Hepatocyte (in vitro differentiated cells): ENCODE measurements at places on chromosomes 2 and 18. TPM values are rescaled to one million over a fixed set of nuclear protein-coding genes. Genes with fewer than 3 reads are reported as not detected.

Gene STPG4
- 0.72 TPM in 1 of 2 replicates, not detected in the other for total RNA-seq

DNA sequence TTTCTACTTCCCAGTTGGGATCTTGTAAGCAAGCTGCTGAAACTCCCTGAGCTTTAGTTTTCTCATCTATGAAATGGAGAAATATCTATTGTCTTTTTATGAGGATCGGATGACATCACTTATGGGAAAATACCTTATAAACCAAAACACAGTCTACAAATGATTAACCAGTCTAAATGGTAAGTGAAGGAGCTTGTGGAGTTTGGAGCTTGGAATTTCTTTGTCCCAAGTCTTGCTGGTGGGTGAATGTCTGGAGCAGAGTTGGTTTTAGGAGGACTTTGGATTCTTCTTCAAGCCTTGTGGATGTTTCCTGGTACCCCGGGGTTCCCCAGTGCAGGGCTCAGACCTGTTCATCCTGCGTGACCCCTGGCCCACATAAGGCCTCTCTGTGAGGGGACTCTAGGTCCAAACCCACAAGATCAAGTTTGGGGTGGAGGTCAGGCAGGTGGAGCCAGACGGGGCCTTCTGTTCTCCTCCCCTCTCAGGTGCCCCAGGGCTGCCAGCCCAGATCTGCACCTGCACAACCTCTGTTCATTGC, 43.2 kb downstream of the FOSL2 start:
- H3K4me1 ChIP-seq, result peaks cover 21% of the 10 kb centered on the region
- no peaks in the 10 kb centered on the region for H3K27me3 ChIP-seq
- no peaks in the 10 kb centered on the region for H3K36me3 ChIP-seq
- H3K4me3 ChIP-seq, result no peak overlapping the region
- H3K27ac ChIP-seq, result peak overlapping the region; percentile 92

DNA sequence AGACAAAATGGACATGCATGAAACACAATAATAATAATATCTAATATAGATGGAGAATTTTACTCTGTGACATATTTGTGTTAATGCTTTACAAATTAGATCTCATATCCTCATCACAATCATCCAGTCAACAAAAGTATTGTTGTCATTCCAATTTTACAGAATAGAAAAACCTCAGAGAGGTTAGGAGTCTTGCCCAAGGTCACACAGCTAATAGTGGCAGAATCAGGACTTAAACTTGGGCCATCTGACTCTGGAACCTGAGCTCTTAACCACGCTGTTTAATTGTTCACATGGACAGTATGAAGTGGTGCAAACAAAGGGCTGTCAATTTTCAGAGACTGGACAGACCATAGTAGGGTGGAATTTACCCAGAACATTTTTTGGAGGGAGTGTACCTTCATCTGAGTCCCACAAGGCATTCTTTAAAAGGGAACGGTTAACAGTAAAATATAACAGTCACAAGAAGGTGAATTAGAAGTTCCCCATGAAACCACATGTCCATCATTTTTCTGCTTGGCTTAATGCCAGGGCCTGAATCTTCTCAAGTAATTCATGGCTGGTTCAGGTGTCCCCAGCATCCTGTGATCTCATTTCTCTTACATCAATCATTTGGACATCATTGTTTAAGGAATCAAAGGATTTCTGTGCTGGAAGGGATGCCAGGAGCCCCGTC, 35.4 kb upstream of the CCDC93 start:
- no peaks in the 10 kb centered on the region for H3K4me1 ChIP-seq
- no peaks in the 10 kb centered on the region for H3K36me3 ChIP-seq
- H3K4me3 ChIP-seq, result no peak overlapping the region

Gene RSAD2
- total RNA-seq, result 1.3 and 1.6 TPM in 2 replicates

Gene OTOS
- 0.50 TPM in 1 of 2 replicates, not detected in the other for total RNA-seq

Gene TBR1
- not detected in 2 replicates for total RNA-seq

- H3K27ac ChIP-seq, result no peak overlapping the region
- DNase-seq, result peak; percentile 48
- no peak overlapping the region for H3K4me3 ChIP-seq
- H3K36me3 ChIP-seq, result no peaks in the 10 kb centered on the region
- H3K4me1 ChIP-seq, result peaks cover 22% of the 10 kb centered on the region
Measured at GRCh38 chr2:240459401-240460252, 24.2 kb downstream of the GPC1 start.

Gene DUSP28
- 4.6 and 4.8 TPM in 2 replicates for total RNA-seq

Gene ZNF532
- total RNA-seq, result 36.5 and 52.0 TPM in 2 replicates

GRCh38 chr18:50560681-50561629, 1.1 kb downstream of the MAPK4 start:
- H3K27ac ChIP-seq, result no peak overlapping the region
- peak; percentile 35 for DNase-seq
- H3K36me3 ChIP-seq, result no peaks in the 10 kb centered on the region
- peak overlapping the region; percentile 94 for H3K4me3 ChIP-seq
